HuH-7 (cell line): ENCODE measurements at places on chromosomes 7 and 10.

DNA sequence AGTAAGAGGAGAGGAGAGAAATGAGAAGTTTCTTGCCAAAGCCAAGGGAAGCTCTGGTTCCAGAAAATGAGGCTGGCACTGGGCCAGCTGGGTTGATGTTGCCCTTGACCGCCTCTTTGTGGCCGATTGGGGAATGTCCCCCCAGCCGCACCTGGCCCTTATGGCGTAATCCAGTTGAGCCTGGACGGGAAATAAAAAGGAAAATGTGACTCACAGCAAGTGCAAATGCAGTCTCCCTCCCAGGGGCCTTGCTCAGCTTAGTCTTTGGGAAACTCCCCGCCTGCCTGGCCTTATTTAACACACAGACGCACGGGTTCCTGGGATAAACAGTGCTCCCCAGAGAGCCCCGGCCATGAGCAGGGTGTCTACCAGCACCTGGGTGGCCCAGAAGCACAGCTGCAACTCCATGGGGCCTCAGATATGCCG is 174.8 kb downstream of the KIAA1217 start:
- peak; percentile 83 for DNase-seq

- DNase-seq = no peak
These were observed 1.0 kb downstream of the SRGN start for GRCh38 chr10:69088801-69089501.

- no peak for DNase-seq
These were observed 25.6 kb upstream of the MGMT start for GRCh38 chr10:129441372-129442009.

GRCh38 chr10:33157103-33157502 is 177.4 kb downstream of the NRP1 start:
- DNase-seq = no peak

- DNase-seq = no peak
These were observed 91.0 kb downstream of the CUBN start for GRCh38 chr10:17038627-17039026.

- no peak for DNase-seq
These were observed 358.1 kb downstream of the CRPPA start for GRCh38 chr7:16063221-16063620.

GRCh38 chr10:52668024-52668423 is 104.6 kb downstream of the MBL2 start:
- DNase-seq = no peak

DNA sequence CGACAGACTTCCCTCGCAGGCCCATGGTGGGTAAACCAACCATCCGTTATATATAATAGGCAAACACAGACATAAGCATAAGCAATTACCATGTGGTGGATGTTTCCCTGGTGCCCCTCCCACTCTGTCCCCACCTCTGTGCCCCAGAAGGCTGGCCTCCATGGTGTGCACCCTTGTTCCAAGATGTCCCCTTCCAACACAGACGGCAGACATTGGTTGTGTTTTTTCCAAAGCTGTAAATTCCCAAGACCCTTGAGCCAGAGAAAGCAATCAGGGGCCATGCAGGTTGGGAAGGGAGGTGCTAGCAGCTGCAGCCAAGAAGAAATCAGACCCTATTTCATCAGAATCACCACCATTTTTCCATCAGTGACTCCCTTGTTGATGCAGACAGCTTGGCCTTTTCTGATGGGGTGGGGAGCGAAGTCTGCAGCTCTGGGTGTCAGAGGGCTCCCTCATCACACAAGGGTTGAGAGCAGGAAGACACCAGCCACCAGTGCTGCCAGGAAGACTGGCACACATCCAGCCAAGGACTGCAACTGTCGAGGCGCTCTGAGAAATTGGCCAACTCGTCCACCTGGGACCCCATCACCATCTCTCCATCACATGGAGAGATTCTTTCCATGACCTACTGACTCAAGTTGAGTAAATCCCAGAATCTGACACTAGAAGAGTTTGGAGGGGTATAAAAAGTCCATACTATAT is 86.8 kb upstream of the CHST15 start:
- no peak for DNase-seq

GRCh38 chr10:84267503-84268126 is 22.8 kb downstream of the RGR start:
- DNase-seq = peak; percentile 39

- peak; percentile 64 for DNase-seq
These were observed 14.4 kb upstream of the GSTK1 start for GRCh38 chr7:143248761-143249354.

DNA sequence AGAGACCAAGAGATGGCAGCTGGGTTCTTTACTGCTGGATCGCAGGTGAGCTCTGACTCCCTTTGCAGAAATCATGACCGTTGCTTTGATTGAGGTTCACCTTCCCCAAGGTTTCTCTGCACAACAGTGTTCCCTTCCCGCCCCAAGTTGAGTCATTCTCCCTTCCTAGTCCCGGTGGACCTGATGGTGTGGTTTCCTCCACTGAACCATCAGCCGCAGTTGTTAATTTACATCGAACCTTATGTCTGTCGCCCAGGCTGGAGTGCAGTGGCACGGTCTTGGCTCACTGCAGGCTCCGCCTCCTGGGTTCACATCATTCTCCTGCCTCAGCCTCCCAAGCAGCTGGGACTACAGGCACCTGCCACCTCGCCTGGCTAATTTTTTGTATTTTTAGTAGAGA is 5.8 kb downstream of the ZSCAN25 start:
- no peak for DNase-seq

DNA sequence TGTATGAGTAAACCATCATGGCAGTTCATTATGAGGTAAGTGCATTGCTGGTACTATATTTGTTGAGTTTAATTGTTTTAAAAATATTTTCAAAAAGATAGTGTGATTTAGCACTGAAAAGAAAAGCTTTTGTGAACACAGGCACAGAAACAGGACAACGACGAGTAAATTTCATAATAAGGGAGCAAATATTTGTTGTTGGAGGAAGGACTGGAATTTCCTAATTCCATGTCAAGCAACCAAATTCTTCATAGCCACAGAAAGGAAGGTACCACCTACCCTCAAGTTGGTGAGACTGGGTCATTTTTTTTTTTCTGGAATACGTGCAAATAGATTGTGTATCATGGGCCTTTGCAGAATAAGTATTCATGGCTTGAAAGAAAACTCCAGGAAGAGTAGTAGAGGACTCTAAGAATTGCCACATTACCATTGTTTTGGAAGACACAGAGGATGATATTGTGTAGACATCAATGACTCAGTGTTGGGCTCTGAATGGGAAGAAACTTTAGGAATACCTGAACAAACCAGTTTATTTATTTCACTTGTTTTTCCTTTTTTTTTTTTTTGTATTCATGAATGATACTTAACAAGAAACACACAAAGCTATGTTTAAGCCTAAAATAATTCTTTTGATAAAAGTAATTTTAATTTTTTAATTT is 7.8 kb downstream of the UBE2D4 start:
- DNase-seq = no peak

DNA sequence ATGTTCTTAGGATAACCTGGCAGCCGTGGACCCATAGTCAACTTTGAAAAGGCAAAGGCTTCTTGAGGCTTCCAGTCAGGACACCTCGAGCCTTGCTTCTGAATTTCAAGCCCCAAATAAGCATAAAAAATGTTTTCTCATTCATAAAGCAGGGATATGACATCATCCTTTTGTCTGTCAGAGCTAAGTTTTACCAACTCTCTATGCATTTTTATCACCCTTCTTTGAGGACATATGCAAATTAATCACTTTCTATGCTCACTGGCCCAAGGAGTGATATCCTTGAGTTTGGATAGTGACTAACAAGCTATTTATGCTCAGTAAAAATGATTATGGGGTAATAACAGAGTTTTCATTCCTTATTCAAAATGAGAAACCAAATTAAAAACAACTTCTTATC is 159.4 kb downstream of the ANLN start:
- no peak for DNase-seq

GRCh38 chr7:95951997-95952795 is 179.8 kb downstream of the DYNC1I1 start:
- DNase-seq = no peak

- DNase-seq = no peak
These were observed 99.6 kb upstream of the PAX2 start for GRCh38 chr10:100645613-100646392.

- DNase-seq = no peak
These were observed 50.2 kb upstream of the CDK1 start for GRCh38 chr10:60728056-60728455.

GRCh38 chr7:38686888-38687287 is 55.7 kb upstream of the AMPH start:
- DNase-seq = no peak

GRCh38 chr10:62016623-62017490 is 115.4 kb downstream of the ARID5B start:
- no peak for DNase-seq

- DNase-seq = no peak
These were observed 32.6 kb downstream of the USP6NL start for GRCh38 chr10:11578802-11579255.

- no peak for DNase-seq
These were observed 256.1 kb downstream of the GRM8 start for GRCh38 chr7:126996659-126997058.

DNA sequence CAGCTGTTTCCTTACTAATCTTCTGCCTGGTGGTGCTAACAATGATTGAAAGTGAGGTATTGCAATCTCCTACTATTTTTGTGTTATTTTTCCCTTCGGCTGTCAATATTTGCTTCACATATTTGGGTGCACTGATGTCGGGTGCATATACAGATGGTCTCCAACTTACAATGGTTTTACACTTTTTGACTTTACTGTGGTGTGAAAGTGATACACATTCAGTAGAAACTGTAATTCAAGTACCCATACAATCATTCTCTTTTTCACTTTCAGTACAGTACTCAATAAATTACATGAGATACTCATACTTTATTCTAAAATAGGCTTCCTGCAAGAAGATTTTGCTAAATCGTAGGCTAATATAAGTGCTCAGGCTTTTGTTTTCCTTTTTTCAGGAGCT is 73.2 kb downstream of the RNF216 start:
- DNase-seq = no peak

- no peak for DNase-seq
These were observed 253.8 kb upstream of the MGMT start for GRCh38 chr10:129213256-129213655.

DNA sequence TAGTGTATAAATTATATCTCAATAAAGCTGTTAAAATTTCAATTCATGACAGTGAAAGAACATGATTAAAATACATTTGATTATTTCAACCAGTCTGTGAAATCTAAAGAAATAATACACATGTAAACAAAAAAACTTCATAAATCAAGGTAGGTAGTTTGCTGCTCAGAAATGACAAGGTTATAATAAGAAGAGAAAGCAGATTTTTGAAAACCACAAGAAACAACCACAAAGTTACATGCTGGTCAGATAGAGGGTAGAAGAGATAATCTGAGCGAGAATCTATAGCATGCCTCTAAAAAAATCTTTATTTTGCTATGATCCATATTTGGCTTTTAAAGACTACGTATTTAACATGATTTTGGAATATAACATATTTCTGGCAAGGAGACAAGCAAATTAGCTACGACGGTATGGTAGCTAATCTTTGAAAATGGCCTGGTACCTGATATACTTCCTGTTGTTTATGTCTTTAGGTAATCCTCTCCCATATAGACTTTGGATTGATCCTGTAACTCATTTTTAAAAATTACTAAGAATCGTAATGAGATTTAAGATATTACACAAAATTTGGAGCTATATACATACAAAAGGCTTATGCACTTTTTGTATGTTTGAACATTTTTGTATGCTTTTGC is 23.5 kb upstream of the VCL start:
- no peak for DNase-seq

DNA sequence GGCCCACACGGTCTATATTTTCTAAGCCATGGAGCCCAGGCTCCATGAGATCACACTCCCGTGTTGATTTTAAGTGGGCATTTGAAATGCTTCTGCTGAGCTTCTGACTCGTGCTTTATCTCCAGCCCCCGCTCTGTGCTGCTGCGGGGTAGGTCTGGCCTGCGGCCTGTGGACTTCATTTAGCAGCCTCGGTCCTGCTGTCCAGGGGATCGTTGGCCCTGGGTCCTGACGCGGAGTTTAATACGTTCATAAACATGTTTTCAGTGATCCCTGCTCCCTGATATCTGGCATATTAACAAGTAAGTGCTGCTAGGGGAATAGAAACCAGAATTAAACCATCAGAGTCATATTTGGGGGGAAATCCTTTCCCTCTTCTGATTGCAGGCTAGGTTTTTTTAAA is 540.3 kb upstream of the MGMT start:
- DNase-seq = no peak

- DNase-seq = no peak
These were observed 2.7 kb downstream of the CALHM2 start for GRCh38 chr10:103449208-103450144.

- DNase-seq = peak; percentile 48
These were observed 56.7 kb downstream of the NSUN6 start for GRCh38 chr10:18594574-18595156.

GRCh38 chr10:23413629-23414089 is 25.2 kb upstream of the OTUD1 start:
- no peak for DNase-seq

- no peak for DNase-seq
These were observed 1038.9 kb downstream of the GRM8 start for GRCh38 chr7:126213876-126214275.

- no peak for DNase-seq
These were observed 31.8 kb downstream of the ARHGAP22 start for GRCh38 chr10:48573045-48573444.

DNA sequence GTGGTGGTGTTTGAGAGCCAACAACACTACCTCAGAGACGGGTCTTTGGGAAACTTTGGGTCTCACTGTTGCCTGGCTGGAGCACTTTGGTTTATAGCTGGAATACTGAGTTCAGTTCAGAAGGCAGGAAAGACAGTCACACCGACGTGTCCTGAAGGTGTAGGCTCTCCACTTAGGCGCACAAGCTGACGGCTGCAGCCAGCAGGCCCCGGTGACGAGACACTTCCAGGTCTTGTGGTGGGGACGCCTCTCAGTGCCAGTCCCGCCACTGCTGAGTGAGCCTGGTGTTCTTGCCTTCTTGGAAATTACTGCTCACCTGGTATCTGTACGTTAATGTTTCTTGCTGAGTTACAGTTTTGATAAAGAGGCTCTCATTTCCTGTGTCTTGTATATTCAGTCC is 74.0 kb downstream of the WDR37 start:
- DNase-seq = no peak

- no peak for DNase-seq
These were observed 2.0 kb upstream of the HOGA1 start for GRCh38 chr10:97582169-97582568.

- peak; percentile 89 for DNase-seq
These were observed 221.6 kb upstream of the MKLN1 start for GRCh38 chr7:131105799-131106680.

DNA sequence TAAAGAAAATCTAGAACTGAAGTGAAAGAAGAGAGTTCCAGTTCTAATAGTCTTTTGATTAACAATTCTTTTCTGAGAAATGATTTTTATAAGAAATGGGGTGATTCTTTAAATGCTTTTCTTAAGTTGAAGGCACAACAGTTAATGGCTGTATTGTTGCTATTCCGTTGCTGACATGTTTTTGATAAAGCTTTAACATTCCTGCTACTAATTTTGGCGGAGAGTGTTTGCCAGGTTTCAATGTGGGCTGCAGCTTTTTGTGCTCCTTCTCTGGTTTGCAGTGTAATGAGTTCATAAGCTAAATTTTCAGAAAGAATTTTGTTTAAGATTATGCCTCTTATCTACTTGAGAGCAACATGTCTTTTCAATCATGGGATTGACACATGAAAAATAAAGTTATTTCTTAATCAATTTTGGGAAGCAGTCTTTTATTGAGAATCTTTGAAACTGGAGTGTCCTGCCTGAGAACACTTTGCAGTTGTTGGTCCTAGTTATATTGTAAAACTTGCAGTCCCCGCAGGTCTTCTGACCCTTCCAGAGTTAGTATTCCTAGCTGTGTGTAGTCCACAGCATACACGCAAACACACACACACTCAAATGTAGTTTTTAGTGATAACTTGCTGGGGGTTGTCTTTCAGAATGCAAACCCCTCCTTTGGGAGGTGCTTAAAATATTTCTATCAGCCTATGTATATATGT is 56.7 kb downstream of the COL17A1 start:
- DNase-seq = no peak
